Fibroblast of skin of back (primary cell): ENCODE measurements at places on chromosomes 3 and 15.

DNA sequence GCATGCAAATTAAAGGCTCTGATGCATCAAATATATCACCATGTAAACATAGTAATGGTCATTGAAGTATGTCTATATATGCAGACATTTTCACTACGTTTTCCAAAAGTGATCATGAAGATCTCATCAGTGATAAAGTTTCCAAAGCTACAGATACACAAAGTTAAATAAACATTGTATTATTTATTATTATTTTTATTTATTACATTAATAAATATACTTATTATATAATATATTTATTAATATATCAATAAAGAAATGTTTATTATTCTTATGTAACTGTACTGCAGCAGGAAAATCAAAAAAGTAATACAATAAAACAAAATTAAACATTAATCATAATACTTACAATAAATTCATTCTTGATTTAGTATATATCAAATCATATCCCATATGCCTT, 791.2 kb downstream of the GBE1 start:
- DNase-seq: no peak

DNA sequence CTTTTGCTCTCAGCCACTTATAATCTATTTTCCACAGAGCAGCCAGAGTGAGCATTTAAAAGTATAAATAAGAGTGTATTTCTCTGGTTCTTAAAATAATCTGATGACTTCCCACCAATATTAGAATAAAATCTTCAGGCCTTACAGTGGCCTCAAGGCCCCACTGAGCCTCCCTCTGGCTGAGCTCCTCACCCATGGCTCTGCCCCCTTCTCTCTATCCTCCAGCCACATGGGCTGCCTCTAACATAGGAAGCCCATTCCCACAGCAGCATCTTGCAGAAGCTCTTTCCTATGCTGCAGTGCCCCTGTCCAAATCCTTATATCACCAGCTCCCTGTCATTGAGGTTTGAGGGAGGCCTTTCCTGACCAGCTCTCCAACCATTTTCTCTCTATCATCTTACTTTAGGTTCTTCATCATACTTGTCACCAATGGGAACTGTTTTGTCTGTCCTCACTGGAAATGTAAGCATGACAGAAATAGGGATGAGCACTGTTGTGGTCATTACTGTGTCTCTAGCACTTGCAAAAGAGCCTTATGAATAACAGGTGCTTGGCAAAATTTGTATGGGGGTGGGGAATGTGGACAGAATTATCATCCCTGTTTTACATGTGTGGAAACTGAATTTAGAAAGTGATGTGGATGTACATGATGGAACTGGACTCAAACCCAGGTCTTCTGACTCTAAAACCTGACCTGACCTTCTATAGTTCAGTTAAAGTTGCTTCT, 250.6 kb downstream of the NR1D2 start:
- DNase-seq: no peak

DNA sequence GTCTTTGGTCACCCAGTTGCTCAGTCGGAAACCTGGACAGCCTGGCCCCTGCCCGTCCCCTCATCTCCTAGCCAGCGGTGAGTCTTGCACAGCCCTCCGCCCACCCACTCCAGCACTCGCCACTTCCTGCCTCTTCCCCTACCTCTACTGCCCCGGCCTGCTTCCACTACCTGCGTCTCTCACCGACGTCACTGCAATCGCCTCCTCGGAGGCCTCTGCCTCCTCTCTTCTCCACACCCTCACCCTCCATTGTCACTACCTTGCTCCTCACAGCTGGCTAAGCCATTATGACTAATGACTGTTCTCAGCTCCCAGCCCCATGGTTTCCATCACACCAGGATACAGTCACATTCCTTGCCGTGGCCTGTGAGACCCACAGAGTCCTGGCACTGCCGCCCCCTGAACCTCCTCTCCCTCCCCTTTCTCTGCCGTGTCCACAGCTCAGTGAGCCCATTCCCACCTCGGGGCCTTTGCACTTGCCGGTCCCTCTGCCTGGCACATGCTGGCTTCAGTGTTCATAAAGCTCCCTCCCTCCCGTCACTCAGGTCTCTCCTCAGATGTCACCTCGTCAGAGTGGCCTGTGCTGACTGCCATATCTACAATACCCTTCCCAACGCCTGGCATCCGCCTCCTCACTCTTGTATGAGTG, 104.8 kb downstream of the FBLN2 start:
- DNase-seq: no peak

- DNase-seq: peak; percentile 29
Observed at GRCh38 chr3:9808345-9809037, 1.6 kb upstream of the TTLL3 start.

DNA sequence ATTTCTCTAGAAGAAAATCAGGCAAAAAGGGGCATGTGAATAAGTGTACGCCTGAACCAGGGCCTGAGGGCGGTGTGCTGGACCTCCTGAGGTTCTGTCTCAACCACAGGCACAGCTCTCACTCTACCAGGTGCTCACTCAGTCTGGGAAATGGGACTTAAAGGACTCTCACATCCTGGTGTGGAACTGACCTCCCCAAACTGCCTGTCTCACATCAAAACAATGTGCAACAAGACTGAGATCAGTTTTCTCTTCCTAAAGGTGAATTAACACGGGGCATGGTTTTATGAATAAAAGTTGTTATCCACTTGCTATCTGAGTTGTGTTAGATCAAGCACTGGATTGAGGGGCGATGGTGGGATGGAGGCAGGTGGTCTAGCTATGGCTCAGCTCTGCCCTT, 4.8 kb downstream of the STOML1 start:
- DNase-seq: no peak

GRCh38 chr3:31307131-31307785, 225.5 kb upstream of the STT3B start:
- DNase-seq: no peak

GRCh38 chr3:100912976-100913545, 80.2 kb downstream of the ABI3BP start:
- DNase-seq: no peak

DNA sequence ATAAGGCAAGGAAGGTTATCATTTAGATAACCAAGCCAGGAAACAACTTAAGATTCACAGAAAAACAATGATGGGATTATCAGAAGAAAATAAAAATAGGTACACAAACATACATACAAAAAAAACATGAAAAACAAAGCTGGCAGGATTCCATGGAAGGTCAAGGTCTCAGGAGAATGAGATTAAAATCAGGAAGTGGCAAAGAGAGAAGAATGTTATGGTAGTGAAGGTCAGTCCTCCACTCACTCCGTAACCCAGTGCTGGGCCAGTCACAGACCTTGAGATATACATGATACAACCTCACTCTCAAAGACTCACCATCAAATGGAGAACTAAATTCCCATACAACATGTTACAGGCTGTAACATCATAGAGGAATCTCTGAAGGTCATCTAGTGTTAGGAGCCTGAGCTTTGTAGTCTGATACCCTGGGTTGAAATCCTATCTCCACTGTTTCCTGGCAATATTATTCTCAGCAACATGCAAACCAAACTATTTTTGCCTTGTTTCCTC, 93.9 kb downstream of the CTNNB1 start:
- DNase-seq: no peak

DNA sequence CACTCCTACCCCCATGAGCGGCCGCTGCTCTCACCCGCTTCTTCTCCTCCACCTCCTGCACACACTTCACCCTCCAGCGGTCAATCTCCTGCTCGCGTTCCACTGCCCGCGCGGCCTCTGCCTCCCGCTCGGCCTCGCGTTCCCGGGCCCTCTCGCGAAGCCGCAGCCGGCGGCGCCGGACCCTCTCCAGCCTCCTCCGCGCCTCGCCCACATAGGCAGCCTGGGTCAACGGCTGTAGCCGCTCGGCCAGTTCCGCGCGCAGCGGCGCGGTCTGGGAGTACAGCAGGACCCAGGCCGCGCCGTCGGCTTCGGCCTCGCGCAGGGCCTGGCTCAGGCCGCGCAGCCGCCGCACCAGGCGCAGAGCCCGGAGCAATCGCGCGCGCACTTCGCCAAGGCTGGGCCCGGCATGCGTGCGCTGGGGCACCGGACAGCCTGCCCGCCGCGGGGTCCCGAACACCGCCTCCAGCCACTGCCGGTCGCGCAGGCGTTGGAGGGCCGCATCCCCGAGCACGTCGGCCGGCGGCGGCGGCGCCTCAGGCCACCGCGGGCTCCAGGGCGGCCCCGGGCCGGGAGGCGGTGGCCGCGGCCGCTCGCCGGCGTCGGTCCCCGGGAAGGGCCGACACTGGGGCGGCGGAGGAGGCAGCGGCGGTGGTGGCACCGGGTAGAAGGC, 595 bp downstream of the PDCD7 start:
- DNase-seq: peak; percentile 46

GRCh38 chr3:11415099-11415498, 142.9 kb downstream of the ATG7 start:
- no peak for DNase-seq

- peak; percentile 83 for DNase-seq
Observed at GRCh38 chr15:90221246-90221900, 12.4 kb downstream of the CIB1 start.

DNA sequence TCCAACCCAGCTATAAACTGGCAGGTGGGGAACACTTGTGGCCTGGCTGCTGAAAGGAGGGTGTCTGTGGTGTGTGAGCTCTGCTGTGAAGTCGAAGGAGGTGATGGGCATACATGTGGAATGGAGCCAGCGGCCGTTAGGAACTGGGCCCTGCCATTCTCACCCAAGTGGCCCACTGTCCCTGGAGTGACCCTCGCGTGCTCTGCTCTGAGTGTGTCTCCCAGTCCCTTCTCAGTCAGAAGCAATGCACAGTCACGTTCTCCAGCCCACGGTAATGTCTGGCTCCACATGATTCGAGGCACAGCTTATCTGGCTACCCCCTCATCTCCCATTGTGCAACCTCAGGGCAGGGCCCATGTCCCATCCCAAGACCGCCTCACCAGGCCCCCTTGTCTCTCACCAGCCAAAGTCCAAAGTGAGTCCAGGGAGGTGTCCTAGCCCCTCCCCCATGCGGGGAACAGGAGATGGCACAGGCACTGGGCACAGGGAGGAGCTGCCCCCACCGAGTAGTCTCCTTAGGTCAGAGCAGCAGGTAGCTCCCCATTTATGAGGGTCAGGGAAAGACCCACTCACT, 62.9 kb downstream of the ZNF445 start:
- no peak for DNase-seq

DNA sequence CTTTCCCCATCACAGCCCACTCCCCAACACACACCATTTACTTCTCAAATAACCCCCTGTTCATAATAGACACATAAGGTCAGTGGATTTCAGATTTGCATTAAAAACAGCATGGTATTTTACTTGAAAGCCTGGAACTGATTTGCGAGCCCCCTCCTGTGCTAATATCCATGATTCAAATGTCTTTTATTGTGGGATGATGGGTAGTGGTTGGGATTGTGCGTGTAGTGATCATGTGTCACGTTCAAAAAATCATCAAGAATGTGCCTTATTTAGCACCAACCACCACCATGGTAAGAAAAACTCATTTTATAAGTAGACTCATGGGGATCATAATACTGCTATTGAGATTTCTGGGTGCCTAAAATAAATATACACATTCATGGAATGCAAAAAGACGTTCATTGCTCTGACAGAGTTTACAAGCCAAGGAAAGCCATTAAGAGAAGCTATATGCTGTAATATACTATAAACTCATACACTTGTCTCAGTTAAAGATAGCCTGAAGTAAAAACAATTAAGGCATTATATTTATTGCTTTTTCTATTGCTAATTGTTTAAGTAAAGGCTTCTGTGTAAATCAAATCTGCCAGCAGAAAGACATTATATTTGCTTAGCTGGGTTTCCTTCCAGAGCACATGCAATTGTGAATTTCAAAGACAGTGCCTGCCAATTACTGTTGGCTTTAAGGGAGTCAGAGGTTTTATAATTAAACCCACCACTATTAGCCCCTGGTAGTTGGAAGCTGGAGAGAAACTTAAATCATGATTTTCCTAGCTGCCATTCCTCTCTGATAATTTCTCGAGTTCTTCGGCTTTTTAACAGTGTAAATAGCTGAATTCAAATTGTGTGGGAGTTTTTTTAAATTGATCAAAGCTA, 4.0 kb downstream of the TRAT1 start:
- no peak for DNase-seq

GRCh38 chr15:65184305-65184867, 756 bp downstream of the CLPX start:
- DNase-seq: peak; percentile 61

DNA sequence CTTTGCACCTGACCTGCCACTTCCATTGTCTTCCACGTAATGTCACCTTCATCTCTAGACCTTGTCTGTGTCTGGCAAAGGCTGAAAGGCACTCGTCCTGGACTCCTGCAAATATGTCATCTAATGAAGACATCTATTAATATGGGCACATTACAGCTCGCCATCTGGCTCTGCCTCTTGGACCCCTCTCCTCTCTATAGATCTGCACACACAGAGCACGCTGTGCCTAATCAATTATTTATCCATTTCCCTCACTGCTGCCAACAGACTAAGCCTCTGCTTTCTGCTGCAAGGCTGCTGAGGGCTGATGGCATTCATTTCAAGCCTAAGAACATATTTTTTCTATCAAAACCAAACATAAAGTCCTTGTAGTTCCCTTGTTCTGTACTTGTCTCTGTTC, 573.0 kb downstream of the TUSC7 start:
- no peak for DNase-seq

DNA sequence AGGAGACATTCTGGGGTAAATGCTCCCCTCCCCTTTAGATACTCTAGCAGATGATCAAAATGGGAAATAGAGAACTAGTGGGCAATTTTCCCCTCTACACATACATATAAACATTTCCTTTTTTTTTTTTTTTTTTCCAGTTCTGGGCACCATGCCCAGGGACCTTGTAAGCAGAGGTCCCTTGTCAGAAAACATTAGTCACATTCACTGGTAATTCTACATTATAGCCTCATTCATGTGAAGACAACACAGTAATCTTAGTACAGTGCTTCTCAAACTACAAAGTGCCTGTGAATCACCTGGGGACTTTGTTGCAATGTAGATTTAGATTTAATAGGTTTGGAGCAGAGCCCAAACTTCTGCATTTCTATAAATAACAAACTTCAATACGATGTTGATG, 60.1 kb upstream of the ACTC1 start:
- peak; percentile 61 for DNase-seq

DNA sequence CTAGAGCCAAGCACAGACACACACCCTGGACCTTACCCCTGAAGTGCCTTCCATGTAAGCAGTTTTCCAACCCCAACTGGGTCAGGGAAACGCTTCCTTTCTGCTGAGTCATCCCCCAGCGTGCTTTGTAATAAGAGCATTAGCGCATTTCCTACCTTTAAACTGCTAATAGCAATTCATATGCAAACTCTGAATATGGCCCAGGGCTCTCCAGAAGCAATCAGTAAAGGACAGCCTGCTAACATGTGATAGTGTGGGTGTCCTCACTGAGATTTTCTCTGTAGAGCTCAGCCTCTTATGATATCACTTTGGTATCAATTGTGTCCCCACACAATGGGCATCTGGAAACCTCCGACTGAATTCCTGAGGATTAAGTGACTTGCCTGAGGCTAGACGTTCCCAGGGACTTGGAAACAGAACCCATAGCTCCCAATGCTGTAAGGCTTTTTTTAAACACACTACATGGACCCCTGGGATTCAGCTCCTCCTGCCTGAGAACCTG, 5.6 kb downstream of the GABRB3 start:
- no peak for DNase-seq
